ENCODE measurements at places on chromosomes 7 and 10. TPM values are rescaled to one million over a fixed set of nuclear protein-coding genes. Genes with fewer than 3 reads are reported as not detected.

- no peak for DNase-seq
Measured at GRCh38 chr7:39709768-39710311, 86.5 kb downstream of the RALA start.

DNA sequence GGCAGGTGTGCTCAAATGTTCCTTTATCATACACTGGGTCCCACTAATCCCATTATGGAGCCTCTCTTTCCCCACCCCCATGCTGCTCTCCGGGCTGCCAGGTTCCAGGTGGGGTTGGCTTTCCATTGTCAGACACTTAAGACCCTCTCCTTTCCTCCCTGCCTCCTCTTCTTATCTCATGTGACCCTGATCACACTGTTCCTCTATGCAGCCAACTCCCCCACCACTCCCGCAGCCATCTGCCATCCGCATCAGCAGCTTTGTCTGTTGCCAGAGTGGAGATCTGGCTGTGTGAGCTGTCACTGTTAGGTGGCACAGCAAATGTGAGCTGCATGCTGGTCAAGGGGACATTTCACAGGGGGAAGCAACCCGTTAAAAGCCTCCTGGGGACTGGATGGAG lies 391.4 kb downstream of the TNS3 start:
- DNase-seq, result no peak

- DNase-seq, result no peak
Measured at GRCh38 chr10:52217531-52217930, 96.5 kb upstream of the DKK1 start.

GRCh38 chr10:78602201-78602932 lies 466.4 kb upstream of the ZMIZ1 start:
- DNase-seq, result no peak

DNA sequence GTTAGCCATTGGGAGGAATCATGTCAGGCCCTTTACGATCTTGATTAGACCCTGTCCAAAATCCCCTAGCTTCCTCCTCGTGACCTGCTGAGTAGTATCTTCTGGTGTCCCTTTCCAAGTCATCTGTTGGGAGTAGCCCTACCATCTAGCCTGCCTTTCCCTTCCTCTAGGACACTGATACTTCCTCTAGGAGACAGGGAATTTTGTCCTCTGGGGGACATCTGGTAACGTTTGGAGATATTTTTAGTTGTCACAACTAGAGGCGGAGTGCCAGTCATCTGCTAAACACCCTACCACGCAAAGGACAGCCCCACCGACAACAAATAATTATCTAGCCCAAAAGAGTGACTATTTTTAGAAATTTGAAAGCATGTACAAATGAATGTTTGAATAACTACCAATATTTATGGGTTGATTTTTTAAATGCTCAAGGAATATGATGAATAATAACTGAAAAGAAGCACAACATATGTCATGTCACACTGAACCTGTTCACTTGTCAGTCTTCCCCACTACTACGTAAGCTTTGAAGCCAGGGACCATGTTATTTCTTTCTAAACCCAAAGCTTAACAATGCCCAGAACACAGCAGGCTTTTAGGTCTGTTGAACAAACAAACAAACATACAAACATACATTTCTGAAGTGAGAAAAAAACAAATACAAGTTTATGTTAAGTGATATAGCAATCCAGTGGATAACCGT lies 105.9 kb downstream of the ARHGAP12 start:
- no peak for DNase-seq

DNA sequence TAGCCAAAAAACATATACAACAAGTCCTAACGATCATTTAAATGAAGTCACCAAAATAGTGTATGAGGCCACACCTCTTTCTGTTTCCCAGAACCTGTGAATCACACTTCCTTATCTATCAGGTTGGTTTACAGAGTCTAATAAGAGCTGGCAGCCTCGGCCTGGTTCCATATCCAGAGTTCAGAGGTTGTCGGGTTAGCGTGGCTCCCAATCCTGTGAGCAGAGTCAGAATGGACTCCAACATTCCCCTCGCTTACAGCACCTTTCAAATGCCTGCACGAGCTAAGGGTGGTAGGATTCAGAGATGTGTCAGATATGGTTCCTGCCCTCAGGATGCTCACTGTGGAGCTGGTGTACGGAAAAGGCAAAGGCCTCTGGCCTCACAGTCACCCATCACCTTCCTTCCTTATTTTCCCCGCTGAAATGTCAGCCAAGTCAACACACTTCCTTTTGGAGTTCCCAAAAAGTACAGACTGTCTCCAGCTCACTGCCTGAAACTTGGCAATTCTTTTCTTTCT lies 6.0 kb downstream of the IL15RA start:
- DNase-seq, result no peak

- no peak for DNase-seq
Measured at GRCh38 chr10:69657866-69658265, 27.8 kb downstream of the FAM241B start.

DNA sequence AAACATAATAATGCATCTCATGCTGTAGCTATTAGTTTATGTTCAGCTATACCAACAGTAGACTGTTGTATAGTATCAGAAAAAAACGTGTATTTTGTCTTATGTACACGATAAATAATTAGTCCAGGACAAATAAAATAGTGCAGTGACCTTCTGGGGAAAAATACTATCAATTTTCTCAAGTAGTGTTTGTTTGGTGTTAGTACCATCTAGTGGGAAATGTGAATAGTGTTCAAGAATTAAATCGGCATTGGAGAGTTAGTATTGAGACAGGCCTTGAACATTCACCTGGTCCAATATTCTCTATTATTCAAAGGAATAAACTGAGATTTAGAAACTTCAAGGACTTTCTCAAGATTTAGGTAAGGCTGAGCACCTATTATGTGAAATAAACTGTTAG lies 21.7 kb upstream of the OR2A5 start:
- no peak for DNase-seq

DNA sequence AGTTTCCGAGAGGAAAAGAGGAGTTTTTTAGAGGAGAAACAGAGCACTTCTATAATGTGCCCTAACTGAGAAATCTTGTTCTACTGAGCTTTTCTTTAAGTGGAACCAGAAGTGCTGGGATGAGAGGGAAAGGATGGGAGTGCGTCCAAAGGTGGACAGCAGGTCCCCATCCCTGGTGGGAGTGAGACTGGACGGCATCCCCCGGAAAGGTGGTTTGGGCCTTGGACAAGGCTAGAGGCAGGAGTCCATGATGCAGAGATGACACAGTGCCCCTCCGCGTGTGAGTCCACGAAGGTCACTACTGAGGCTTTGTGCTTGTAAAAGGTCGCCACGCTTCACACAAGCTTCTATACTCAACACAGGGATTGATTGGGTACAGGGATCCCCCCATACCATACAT lies 6.1 kb upstream of the EN2 start:
- DNase-seq, result no peak

DNA sequence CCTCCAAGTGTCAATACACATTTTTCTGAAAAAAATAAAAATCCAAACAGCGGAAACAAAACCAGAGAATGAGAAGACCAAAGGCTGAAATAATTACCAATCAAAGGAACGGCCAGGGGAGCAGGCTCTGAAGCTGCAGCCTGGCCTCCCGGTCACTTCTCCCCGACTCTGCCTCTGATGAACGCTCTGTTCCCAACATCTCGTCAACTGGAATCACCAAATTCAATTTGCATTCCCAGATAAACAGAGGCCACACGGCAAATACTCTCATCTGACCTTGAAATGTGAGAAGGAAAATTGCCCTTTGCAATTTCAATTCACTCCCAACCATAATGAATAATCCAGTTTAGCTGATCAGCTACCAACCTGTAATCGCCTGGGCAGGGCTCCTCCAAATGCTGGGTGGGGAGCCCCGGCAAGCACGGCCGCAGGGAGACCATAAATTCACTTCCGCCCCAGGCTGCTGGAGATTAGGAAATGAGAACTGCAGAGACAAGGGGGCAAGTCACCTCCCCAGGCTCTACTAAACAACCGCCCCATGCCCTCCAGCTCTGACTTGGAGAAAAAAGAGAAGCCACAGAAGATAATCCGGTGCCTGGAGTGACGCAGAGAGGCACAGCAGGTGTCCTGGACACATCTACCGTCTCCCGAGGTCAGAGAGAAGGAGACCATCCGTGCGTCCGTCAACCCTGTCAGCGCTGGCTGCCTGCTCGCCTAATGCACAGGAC lies 153.2 kb downstream of the MAD1L1 start:
- no peak for DNase-seq

DNA sequence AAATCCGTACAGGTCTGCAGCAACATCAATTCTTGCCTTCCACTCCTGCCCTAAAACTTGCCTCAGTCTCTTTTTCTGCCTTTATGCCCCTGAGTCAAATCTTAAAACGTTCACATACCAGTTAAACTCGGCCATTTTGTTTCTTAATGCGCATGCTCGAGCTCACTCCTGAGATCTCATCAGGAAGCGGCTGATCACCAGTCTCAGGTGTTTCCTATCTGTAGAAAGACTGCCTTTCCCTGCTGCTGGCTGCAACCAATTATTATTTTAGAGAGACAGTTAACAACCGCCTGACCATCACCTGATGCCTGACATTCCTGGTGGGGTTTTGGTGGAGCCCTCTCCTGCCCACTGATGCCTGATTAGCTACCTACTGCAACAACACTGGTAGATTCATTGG lies 70.2 kb upstream of the TMEM140 start:
- no peak for DNase-seq

GRCh38 chr10:104577861-104578521 lies 63.1 kb upstream of the SORCS3 start:
- DNase-seq, result no peak

DNA sequence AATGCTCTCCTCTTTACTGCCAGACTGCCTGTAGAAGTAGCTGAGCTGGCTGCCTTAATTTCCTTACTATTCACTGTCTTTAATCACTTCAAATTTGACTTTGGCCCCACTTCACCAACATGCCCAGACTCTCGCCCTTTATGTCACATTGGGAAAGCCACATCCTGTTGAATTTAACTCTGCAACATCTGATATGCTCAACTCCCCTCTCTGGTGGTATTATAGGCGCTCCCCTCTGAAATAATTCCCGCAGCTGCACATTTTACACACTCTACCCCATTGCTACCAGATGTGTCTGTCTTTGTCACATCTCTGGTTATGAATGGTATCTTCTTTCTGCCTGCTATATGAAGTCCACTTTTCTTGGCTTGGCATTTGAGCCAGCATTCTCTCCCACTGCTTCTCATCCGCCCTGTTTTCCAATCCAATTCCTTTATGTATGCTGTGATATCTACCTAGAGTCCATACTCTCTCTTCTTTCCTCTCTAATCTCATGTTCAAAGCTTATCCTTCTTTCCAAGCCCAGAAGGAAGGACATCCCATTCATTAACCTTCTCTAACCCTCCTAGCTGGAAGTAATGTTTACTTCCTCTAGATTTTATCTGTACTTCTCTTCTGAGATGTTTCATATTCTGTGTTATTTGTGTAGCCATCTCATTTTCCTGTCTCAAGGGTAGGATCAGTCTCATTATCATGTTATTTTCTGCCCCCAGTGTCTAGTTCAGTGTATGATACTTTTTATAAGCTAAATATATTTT lies 134.5 kb downstream of the ST7 start:
- DNase-seq, result no peak

DNA sequence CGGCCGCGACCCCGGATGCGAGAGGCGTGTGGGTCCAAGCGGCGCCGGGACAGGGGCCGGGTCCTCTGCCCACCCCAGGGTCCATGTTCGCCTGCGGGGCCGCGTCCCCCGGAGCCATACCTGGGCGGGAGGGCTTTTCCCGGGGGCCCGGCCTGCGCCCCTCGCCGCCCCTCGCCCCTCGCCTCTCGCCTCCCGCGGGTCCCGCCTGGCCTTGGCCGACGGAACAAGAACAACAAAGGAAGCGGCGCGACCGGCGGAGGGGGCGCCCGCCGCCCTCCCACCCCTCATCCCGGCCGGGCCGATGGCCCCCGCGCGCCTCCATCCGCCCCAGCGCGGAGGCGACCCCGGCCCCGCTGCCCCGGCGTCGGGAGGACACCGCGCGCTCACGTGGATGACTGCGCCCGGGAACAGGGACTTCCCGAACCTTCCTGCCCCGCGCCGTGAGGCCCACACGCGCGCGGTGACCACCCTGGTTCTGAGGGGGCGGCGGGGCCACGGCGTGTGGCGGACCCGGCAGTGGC lies 348.2 kb downstream of the DNAJB6 start:
- no peak for DNase-seq

DNA sequence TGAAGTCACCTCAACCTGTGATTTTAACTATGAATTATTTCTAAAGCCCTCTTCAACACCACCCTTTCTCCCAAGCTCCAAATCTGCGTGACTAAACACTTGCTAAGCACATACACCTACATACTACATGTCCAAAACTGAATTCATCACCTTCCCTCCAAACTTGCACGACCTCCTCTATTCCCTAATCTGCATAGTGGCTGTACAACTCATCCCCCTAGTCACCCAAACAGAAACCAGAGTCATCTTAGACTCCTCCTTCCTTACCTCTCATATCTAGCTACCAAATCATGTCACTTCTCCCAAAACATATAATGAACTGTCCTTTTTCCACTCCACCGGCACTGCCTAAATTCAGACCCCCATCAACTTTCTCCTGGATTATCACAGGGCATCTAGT lies 16.2 kb downstream of the ARHGAP21 start:
- DNase-seq, result no peak

SFXN2 gene
- polyA plus RNA-seq, result 5.0 TPM

EEPD1 gene
- polyA plus RNA-seq, result 2.6 TPM

MRC1 gene
- 0.01 TPM for polyA plus RNA-seq

FAM13C gene
- 0.08 TPM for polyA plus RNA-seq

HYAL4 gene
- polyA plus RNA-seq, result 0.39 TPM

PRKCQ gene
- 7.2 TPM for polyA plus RNA-seq

MICU1 gene
- 19.4 TPM for polyA plus RNA-seq

Measured in keratinocyte (primary cell).